Liver (tissue), 10 donors: ENCODE measurements at places on chromosomes 16 and 17. TPM values are rescaled to one million over a fixed set of nuclear protein-coding genes. Genes with fewer than 3 reads are reported as not detected.

CTRB2 gene
- 0.33 TPM for total RNA-seq

ADPRM gene
- total RNA-seq, result 7.9 TPM

DNA sequence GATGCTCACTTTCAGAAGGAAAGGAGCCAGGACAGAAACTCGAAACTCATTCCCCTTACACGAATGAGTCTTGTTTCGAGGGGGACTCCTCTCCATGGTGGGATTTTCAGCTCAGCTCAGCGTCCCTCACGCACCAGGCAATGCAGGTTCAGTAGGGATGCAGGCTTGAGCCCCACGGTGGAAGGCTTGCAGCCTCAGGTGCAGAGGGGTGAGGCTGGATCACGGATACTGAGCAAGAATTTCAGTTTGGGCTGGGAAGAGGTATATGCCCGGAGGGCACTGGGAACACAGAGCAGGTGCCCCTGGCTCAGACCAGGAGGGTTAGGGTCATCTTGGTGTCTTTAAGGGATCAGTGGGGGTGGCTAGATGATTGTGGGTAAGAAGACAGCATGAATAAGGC, 344.9 kb upstream of the TNRC6C start:
- no peaks in the 10 kb centered on the region for H3K36me3 ChIP-seq
- no peak overlapping the region for H3K4me3 ChIP-seq
- peaks cover 12% of the 10 kb centered on the region for H3K4me1 ChIP-seq
- DNase-seq, result no peak

ARHGDIG gene
- total RNA-seq, result 0.08 TPM

WFDC1 gene
- 1.5 TPM for total RNA-seq

DNA sequence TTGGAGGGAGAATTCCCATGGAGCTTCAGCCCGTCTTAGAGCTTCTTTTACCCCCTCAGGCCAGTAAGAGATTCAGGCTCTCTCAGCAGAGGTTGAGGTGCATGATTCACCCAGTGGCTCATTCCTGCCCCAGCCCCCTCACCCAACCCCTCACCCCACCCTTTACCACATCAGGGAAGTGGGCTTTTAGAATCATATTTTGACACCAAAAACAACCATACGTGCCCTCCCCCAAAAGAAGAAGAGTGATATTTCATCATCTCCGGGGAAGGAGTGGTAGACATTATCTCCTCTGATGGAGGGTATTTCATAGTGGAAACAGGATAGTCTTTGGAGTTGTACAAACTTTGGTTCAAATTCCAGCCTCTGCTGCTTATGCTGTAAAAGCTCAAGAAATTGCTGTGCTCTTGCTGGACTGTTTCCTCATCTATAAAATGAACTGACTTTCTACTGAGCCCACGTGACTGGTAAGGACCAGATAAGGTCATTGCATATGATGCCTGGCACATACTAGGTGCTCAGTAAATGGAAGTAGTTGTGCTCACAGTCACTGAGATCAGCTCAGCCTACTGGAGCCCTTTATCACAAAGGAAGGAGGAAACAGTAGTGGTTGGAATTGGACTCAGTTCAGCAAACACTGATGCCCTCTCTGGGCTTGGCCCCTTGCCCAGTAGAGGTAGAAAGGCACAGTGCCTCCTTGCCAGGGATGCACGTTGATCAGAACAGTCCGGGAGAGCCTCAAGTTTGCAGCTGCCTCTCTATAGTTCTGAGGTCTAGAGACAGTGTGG, 18.3 kb upstream of the CCL5 start:
- H3K4me1 ChIP-seq, result no peaks in the 10 kb centered on the region
- H3K36me3 ChIP-seq, result no peaks in the 10 kb centered on the region
- DNase-seq, result no peak
- no peak overlapping the region for H3K4me3 ChIP-seq

GRCh38 chr16:20676268-20676825, 21.1 kb downstream of the ACSM1 start:
- no peak for DNase-seq
- H3K4me3 ChIP-seq, result peak overlapping the region; percentile 48
- peaks cover 4% of the 10 kb centered on the region for H3K4me1 ChIP-seq
- no peaks in the 10 kb centered on the region for H3K36me3 ChIP-seq
